Activated naive CD4-positive, alpha-beta T cell treated with anti-CD3 and anti-CD28 coated beads, Interleukin-2, amount 50 U/mL, for 72 hours (primary cell): ENCODE measurements at places on chromosomes 13 and 19. TPM values are rescaled to one million over a fixed set of nuclear protein-coding genes. Genes with fewer than 3 reads are reported as not detected.

- DNase-seq, result peak; percentile 7
These were observed 753.9 kb downstream of the OLFM4 start for GRCh38 chr13:53782488-53782961.

DNA sequence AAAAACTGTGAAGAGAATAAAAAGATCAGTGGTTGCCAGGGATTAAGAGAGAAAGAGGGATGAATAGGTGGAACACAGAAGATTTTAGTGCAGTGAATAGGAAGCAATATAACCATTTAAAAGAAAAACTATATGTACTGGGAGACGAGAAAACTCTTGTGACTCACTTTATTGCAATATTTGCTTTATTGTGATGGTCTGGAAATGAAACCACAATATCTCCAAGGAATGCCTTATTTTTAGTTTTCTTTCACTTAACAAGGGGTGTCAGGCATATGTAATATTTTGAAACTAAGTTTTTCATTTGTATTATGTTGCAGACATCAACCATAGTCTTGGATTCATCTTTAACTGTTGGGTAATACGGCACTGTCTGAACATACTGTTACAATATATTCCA is 1308.2 kb downstream of the PCDH9 start:
- DNase-seq, result no peak

DNA sequence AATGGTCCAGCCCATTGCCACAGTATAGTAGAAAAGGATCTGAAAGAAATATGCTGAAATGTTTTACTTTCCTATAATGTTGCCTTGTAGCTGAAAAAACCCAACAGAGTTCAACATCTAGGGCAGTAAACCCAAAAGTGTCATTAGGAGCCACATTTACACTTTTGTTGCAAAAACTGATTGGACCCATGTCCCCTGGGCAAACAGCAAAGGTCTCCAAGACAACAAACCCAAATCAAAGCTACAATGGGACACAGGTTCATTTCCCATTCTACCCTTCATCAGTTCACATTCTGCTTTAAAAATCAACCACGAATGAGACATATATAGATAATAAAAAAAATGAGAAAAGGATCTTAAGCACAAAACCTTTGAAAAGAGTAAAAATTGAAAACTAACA is 744.8 kb downstream of the PCDH17 start:
- DNase-seq, result no peak

- DNase-seq, result no peak
These were observed 46.2 kb downstream of the SKA3 start for GRCh38 chr13:21130116-21130515.

DNA sequence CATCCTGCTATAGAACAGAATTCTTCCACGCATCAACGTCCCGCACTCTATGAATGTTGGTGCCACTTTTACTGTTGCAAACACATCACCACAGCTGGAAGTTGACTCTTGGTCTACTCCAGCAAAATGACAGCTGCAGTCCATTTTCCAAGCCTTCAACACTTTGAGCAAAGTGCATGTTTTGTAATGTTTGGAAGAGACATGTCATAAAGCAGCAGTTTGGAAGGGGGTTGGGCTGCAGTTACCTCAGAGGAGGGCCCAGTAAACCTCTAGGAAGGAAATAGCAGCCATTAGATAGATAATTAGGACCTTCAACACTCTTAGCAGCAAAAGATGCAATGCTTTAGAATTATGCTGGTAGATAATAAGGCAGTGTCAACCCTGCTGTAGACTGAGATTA is 323.6 kb downstream of the TDRD3 start:
- no peak for DNase-seq

The NDUFA11 gene
- 224 TPM for total RNA-seq

The TINCR gene
- total RNA-seq, result 1.7 TPM

The GRIK5 gene
- 3.5 TPM for total RNA-seq

The WDR87 gene
- total RNA-seq, result not detected
